ENCODE measurements at places on chromosomes 12 and 14. TPM values are rescaled to one million over a fixed set of nuclear protein-coding genes. Genes with fewer than 3 reads are reported as not detected.

The DTX1 gene
- 0.36 TPM for total RNA-seq

The GLIPR1L1 gene
- total RNA-seq = not detected

The OSBPL8 gene
- 70.6 TPM for total RNA-seq

The ACVRL1 gene
- 0.34 TPM for total RNA-seq

The RNFT2 gene
- 11.0 TPM for total RNA-seq

The MANSC4 gene
- total RNA-seq = not detected

The CCDC38 gene
- total RNA-seq = 0.15 TPM

The SOAT2 gene
- not detected for total RNA-seq

The TAS2R42 gene
- total RNA-seq = not detected

The HOXC6 gene
- total RNA-seq = not detected

The MARCHF9 gene
- 5.9 TPM for total RNA-seq

The RGS6 gene
- not detected for total RNA-seq

The MMP17 gene
- total RNA-seq = 109 TPM

The CD63 gene
- total RNA-seq = 1,571 TPM

The SRRM4 gene
- not detected for total RNA-seq

The STYK1 gene
- total RNA-seq = not detected

All from melanocyte of skin (primary cell).